Esophagus squamous epithelium (tissue), 5 donors: ENCODE measurements at places on chromosomes 11 and 22. TPM values are rescaled to one million over a fixed set of nuclear protein-coding genes. Genes with fewer than 3 reads are reported as not detected.

GRCh38 chr11:14414470-14415461 lies 55.8 kb upstream of the RRAS2 start:
- DNase-seq, result no peak

DNA sequence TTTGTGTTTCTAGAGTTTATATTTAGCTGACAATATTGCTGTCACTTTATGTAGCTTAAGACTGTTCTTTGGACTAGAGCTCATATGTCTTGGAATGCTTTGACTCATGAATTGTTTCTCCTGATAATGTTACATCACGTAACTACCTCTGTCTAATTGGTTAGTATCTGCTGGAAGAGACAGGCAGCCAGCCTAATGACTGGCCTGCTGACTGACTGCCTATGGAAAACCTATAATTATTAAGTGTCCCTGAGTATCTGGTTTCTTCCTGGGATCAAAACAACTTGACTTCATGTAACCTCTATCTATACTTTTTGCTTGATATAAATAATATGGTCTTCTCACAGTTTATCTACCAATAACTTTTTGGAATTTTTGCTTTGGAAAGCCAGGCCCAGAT lies 9.4 kb downstream of the SOX6 start:
- DNase-seq, result no peak

DNA sequence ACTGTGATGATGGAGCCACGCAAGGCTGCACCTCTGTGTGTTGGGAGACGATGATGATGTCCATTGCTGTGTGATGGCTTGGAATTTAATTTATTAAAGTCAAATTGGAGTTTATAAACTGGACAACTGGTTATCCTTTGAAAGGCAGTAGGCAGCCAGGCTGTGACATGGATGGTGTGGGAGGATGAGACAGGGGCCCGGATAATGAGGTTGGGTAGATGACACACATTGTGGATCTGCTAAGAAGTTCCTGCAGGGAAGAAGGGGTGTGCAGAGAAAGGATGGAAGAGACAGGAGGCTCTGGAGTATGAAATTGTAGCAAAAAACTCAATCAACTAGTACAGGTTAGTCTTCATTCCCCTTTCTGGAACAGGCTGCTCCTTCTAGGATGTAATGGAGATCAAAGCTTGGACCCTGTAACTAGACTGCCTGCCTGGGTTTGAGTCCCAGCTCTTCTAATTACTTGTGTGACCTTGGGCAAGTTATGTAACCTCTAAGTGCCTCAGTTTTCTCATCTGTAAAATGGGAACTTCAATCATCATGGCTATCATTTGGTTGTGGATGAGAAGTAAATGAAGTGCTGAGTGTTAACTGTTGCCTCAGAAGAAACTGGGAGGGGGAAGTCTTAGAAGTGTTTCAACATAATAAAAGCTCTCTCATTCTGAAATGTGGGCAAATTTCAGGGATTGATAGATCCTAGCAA lies 4.2 kb upstream of the HINFP start:
- DNase-seq, result no peak

- DNase-seq, result no peak
Observed at GRCh38 chr22:37663521-37664140, 5.1 kb downstream of the PDXP start.

The CCDC116 gene
- not detected for total RNA-seq

- no peak for DNase-seq
Observed at GRCh38 chr11:69537855-69538640, 56.6 kb downstream of the LINC01488 start.

DNA sequence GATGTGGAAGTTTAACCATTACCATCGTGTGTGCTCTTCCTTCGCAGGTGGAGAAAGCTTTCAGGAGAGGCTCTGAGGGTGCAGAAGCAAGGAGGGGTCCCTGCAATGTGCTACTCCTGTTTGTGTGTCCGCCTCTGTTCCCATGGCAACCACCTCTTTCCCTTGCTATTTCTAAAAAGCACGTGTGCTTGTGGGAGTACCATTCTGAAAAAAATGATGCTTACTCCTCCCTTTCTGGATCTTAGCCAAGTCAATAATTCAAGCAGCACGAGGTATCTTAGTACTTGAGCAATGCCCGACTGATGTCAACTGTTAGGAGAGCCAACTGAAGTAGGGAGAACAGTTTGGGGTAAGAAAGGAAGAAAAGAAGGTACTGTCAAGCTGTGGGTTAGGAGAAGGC lies 628.7 kb downstream of the NTM start:
- DNase-seq, result no peak

DNA sequence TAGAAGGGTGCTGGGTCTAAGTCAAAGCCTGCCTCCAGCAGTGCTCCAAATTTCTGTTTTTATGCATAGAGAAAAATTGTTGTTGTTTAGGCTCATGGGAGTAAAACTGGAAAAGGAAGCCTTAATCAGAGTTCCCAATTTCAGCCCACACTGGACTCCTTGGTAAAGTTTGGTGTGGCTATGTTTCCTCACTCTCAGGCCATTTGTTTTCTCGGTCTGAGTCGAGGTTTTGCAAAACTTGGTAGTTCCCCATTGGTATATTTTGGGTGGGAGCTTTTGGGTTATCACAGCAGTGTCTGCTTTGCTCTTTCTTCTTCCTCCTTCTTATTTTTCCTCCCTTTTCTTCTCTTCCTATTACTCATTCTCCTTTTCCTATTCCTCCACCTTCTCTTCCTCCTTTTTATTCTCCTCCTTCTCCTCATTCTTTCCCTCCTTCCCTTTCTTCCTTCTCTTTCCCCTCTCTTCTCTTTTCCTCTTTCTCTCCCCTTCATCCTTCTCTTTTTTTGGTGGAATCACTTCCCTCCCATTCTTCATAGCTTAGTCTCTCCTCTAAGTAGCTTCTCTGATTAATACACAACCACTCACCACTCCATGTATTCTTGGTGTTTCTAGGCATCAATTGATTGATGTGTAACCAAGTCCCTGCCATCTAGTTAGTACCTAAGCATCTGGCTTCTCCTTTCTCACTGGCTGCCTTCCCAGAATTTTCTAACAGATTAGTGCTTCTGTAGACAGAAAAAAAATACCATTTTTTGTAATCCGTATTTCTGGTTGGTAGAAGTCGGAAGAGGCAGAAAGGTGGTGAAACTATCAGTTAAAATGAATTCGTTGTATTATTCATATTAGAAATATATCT lies 10.1 kb downstream of the SLC5A1 start:
- DNase-seq, result no peak

GRCh38 chr11:78438298-78438975 lies 20.8 kb upstream of the GAB2 start:
- DNase-seq, result no peak

DNA sequence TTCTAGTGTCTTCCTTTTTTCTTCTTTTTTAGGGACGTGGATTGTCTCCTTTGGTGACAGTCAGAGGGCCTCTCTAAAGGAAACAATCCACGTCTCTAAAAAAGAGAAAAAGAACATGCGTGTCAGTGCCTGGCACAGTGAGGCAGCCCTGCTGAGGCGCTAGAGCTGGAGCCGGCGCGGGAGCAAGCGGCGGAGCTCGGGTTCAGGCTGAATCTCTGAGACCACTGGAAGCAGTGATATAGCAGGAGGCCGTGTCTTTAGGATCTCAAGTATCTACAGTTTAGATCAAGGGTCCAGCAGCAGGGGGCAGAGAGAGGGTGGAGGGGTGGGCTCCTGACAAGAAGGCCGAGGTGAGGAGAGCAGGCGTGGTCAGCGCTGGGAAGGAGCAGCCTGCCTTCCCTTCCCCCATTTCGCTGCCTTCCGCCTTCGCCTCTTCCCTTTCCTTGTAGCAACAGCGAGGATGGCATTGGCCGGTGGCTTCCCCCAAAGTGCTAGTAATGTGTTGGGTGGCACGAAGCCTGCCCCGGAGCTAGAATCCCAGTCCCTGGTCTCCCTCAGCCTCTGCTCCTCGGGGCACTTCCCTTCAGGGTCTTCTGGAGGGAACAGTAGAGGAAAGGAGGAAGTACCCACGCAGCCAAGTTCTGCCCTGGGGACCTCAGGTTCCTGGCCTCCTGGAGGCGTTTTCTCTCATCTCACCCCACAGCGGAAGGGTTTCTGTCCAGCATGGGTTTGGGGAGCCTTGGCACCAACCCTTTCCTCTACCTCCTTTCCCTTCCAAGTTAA lies 28.2 kb upstream of the RAB1B start:
- no peak for DNase-seq

DNA sequence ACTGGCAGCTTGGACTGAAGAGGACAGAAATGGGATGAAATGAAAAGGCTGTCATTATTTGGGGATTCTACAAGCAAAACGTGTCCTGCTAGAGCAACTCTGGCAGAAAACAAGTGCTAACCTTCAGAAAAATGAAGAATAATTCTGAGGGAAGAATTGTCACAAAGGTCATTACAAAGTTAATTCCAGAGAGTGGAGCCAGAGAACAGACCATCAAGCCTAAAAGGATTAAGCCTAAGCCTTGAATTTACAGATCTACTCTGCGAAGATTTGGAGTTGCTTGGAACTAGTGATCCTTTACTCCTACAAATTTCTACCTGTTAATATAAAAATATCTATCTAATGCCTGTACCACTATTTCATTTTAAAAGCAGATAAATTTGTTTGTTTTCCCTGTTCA lies 1077.3 kb upstream of the CNTN5 start:
- no peak for DNase-seq

GRCh38 chr11:83425137-83425466 lies 138.9 kb upstream of the CCDC90B start:
- DNase-seq, result no peak

The C11orf91 gene
- not detected for total RNA-seq

DNA sequence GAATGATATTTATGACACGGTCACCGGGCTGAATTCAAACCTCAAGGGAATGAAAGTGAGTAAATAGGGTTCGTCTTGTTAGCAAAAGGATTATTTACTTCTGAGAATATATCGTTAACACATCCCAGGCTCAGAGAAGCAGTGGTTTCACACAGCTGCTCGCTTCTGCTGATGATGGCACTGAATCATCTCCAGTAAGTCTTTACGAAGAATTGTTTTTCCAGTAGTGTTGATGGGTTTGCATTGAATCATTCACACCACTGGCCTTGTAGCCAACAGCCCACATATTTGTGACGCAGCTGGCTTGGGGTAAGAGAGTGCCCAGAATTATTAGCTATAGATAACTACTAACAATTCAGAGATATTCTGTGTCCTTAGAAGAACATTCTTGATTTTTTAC lies 236.3 kb downstream of the CADM1 start:
- DNase-seq, result no peak

- no peak for DNase-seq
Observed at GRCh38 chr11:103744496-103745153, 291.8 kb upstream of the DDI1 start.

The TPBGL gene
- total RNA-seq, result not detected

The OLFML1 gene
- 6.3 TPM for total RNA-seq

GRCh38 chr11:123103326-123103980 lies 41.5 kb upstream of the HSPA8 start:
- no peak for DNase-seq

DNA sequence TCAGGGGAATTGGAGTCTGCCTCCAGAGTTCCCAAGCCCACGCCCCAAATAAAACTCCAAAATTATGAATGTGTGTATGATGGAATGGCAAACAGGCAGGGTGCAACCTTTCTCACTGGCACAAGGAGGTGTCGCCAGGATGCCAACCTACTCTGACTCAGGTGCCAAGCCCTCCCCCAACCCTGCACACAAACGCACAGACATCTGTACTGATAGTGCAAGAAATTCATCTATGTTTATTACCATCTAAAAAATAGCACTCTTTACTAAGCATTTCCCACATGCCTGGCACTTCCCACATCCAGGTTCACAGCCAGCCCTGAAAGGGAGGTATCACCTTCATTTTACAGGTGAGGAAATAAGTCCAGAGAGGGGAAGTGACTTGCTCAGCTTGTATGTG lies 1.2 kb downstream of the PLA2G3 start:
- no peak for DNase-seq

DNA sequence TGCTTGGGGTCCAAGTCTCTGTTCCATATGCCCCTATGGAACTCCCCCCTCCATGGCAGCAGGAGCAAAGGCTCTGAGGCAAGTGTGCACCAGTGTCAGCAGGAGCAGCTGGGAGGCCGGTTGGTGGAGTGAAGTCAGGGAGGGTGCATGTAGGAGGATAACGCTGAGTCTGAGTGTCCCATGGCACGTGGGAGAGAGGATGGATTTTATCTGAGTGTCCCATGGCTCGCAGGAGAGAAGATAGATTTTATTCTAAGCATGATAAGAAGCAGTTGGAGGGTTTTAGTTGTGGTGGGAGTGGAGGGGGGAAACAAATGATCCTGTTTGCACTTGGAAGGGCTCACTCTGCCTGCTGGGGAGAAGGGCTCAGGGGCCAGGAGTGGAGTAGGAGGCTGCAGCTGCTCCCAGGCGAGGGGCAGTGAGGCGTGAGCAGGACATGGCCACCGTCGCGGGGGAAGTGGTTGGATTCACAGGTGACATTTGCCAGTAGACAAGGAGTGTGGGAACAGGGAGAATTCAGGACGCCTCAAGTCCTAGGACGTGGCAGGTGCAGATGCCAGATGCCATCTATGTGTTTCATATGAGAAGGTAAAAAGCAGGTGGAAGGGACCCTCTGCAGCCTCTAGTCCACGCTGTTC lies 33.6 kb upstream of the PARVG start:
- DNase-seq, result no peak

- no peak for DNase-seq
Observed at GRCh38 chr22:34296461-34296860, 376.2 kb upstream of the LARGE1 start.

DNA sequence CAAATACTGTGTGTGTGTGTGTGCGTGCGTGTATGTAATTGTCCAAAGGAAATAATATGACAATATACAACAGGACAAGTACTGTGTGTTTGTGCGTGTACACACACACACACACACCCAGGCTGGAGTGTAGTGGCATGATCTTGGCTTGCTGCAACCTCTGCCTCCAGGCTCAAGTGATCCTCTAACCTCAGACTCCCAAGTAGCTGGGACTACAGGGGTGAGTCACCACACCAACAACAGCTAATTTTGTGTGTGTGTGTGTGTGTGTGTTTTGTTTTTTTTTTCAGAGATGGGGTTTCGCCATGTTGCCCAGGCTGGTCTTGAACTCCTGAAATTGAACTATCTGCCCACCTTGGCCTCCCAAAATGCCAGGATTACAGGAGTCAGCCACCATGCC lies 61.5 kb downstream of the NUP98 start:
- DNase-seq, result no peak
